ENCODE measurements at places on chromosomes 1 and 21. TPM values are rescaled to one million over a fixed set of nuclear protein-coding genes. Genes with fewer than 3 reads are reported as not detected.

GRCh38 chr1:227428803-227429202 lies 110.5 kb upstream of the CDC42BPA start:
- peak; percentile 77 for DNase-seq

GRCh38 chr1:213333121-213333520 lies 282.1 kb downstream of the RPS6KC1 start:
- no peak for DNase-seq

The TSTD1 gene
- total RNA-seq = 23.1 TPM

The AKNAD1 gene
- 1.8 TPM for total RNA-seq

DNA sequence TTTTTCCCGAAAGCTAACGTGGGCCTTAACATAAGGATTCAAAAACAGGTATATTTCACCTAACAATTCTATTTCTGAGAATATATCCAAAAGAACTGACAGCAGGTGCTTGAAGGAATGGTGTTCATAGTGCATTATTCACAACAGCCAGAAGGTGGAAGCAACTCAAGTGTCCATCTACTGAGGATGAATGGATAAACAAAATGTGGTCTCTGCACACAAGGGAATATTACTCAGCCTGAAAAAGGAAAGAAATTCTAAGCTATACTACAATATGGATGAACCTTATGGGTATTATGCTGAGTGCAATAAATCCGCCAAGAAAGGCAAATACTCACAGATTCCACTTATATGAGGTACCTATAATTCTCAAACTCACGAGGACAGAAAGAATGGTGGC lies 6.1 kb upstream of the RIPPLY3 start:
- DNase-seq = no peak

GRCh38 chr1:27429029-27429425 lies 36.6 kb downstream of the GPR3 start:
- DNase-seq = no peak

The MAGOH gene
- 39.3 TPM for total RNA-seq

The S100A12 gene
- total RNA-seq = 5.6 TPM

The DAB1 gene
- total RNA-seq = 4.9 TPM

DNA sequence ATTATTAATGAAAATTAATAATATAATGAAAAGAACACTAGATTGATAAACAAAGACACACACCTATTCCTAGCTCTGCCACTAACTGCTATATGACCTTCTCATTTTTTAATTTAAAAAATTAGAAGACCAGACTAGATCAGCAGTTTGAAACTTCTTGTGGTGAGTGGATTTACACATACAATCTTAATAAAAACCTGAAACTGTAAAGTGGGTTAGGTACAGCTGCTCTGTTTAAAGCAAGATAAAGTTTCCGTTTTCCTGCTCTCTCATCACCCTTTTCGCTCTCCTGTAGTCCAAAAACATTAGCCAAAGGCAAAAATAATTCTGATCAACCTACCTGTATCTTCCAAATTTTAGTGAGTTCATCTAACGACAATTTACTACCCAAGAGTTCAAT lies 58.6 kb downstream of the USP24 start:
- no peak for DNase-seq

GRCh38 chr1:154418062-154418921 lies 13.1 kb downstream of the IL6R start:
- peak; percentile 76 for DNase-seq

- no peak for DNase-seq
Observed at GRCh38 chr1:64581135-64581842, 111.4 kb downstream of the CACHD1 start.

- DNase-seq = no peak
Observed at GRCh38 chr1:81424061-81424460, 376.7 kb upstream of the ADGRL2 start.

- DNase-seq = no peak
Observed at GRCh38 chr1:218718977-218719376, 373.8 kb downstream of the TGFB2 start.

The SETD4 gene
- total RNA-seq = 33.9 TPM

DNA sequence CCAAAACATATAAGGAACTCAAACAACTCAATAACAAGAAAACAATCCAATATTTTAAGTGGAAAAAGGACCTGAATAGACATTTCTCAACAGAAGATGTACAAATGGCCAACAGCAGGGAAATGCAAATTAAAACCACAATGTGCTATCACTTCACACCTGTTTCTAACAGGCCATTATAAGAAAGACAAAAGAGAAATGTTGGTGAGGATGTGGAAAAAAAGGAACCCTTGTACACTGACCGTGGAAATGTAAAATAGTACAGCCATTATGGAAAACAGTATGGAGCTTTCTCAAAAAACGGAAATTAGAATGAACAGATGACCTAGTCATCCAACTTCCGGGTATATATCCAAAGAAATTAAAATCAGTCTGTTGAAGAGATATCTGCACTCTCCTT lies 37.8 kb upstream of the CD2 start:
- DNase-seq = no peak

DNA sequence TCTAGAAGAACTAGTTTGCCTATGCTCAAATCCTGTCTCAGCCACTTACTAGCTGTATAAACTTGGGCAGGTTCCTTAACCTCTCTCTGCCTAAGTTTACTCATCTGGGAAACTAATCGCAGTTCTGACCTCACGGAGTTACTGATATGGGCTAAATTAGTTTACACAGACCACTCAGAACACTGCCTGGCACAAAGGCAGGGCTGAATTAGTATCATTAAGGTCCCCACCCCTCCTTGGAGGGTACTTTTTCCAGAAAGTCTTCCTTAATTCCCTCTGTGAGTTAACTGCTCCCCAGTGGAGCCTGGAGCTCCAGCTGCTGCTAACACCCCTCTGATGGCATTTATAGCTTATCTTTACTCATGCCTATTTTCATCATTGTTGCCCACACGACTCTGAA lies 40.3 kb downstream of the SSBP3 start:
- DNase-seq = no peak

The TRPM2 gene
- 1.2 TPM for total RNA-seq

The KCNQ4 gene
- 2.0 TPM for total RNA-seq

The ERMAP gene
- 12.3 TPM for total RNA-seq

DNA sequence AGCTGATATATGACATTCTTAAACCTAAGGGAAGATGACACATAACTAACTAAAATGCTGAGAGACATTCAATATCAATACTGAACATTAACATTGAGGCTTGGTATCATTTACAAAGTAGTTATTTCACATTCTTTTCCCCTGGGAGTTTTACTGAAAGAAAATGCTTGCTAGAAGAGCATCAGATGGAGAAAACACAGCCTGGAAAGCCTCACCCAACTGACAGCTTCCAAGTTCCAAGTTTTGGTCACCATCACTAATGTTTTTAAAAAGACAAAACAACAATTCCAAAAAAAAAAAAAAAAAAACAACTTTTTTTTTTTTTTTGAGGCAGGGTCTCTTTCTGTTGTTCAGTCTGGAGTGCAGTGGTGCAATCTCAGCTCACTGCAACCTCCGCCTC lies 80.6 kb downstream of the DSCAM start:
- DNase-seq = no peak

The ALX3 gene
- total RNA-seq = 0.21 TPM

The SLC37A1 gene
- 7.9 TPM for total RNA-seq
